ENCODE measurements at places on chromosomes 7 and 10. TPM values are rescaled to one million over a fixed set of nuclear protein-coding genes. Genes with fewer than 3 reads are reported as not detected.

The PTF1A gene
- total RNA-seq: not detected

The FBXO24 gene
- 0.67 TPM for total RNA-seq

The ZNF239 gene
- 8.3 TPM for total RNA-seq

The CYP3A4 gene
- 0.11 TPM for total RNA-seq

The SFR1 gene
- 7.9 TPM for total RNA-seq

The EBF3 gene
- total RNA-seq: 40.7 TPM

The MCM10 gene
- 0.36 TPM for total RNA-seq

The BICC1 gene
- total RNA-seq: 1.2 TPM

The IKZF1 gene
- 1.5 TPM for total RNA-seq

The AEBP1 gene
- 3.2 TPM for total RNA-seq

The NODAL gene
- 0.54 TPM for total RNA-seq

The LEP gene
- total RNA-seq: not detected

The GPR15LG gene
- total RNA-seq: not detected

The NCF1 gene
- 0.83 TPM for total RNA-seq

The ANKRD22 gene
- 15.9 TPM for total RNA-seq

The BRAF gene
- total RNA-seq: 33.0 TPM

The ACSL5 gene
- 2.4 TPM for total RNA-seq

The METTL27 gene
- total RNA-seq: 0.75 TPM

The NKX1-2 gene
- not detected for total RNA-seq

The FAM241B gene
- total RNA-seq: 38.9 TPM

The TRIM73 gene
- total RNA-seq: 3.8 TPM

The CYP26A1 gene
- total RNA-seq: 1.2 TPM

The ERCC6 gene
- total RNA-seq: 12.7 TPM
